Activated CD4-positive, alpha-beta T cell treated with anti-CD3 and anti-CD28 coated beads, Interleukin-2, amount 10 ng/mL, durations not matched to agents 24 days and 14 days (primary cell): ENCODE measurements at places on chromosomes 7 and 10. TPM values are rescaled to one million over a fixed set of nuclear protein-coding genes. Genes with fewer than 3 reads are reported as not detected.
A peak's percentile ranks its signal among the peaks of the same experiment; 100 is the strongest.

The CPN1 gene
- total RNA-seq, result not detected in 2 replicates

The ITIH2 gene
- total RNA-seq, result not detected in 2 replicates

The NRCAM gene
- total RNA-seq, result not detected in 2 replicates

The TRIM50 gene
- not detected in 2 replicates for total RNA-seq

The COL13A1 gene
- total RNA-seq, result not detected in 2 replicates

The AKR1C8 gene
- not detected in 2 replicates for total RNA-seq

The COBL gene
- total RNA-seq, result not detected in 2 replicates

The VWDE gene
- 1.8 and 1.9 TPM in 2 replicates for total RNA-seq

The CPA4 gene
- total RNA-seq, result not detected in 2 replicates

GRCh38 chr10:130105724-130106123 lies 4.9 kb downstream of the C10orf143 start:
- DNase-seq, result no peak

GRCh38 chr7:148151778-148152177 lies 438.8 kb upstream of the C7orf33 start:
- no peak for DNase-seq

- DNase-seq, result no peak
These were observed at the start of gene CALML5 for GRCh38 chr10:5499493-5500140. CALML5 (minus strand) TSS chr10:5499570; CDS start chr10:5499438, 132 bp downstream.

GRCh38 chr7:139479620-139480019 lies 3.9 kb downstream of the KLRG2 start:
- no peak for DNase-seq

- DNase-seq, result no peak
These were observed 820.6 kb downstream of the CCSER2 start for GRCh38 chr10:85148693-85149640.

GRCh38 chr10:99609186-99609585 lies 11.1 kb downstream of the SLC25A28 start:
- DNase-seq, result no peak

DNA sequence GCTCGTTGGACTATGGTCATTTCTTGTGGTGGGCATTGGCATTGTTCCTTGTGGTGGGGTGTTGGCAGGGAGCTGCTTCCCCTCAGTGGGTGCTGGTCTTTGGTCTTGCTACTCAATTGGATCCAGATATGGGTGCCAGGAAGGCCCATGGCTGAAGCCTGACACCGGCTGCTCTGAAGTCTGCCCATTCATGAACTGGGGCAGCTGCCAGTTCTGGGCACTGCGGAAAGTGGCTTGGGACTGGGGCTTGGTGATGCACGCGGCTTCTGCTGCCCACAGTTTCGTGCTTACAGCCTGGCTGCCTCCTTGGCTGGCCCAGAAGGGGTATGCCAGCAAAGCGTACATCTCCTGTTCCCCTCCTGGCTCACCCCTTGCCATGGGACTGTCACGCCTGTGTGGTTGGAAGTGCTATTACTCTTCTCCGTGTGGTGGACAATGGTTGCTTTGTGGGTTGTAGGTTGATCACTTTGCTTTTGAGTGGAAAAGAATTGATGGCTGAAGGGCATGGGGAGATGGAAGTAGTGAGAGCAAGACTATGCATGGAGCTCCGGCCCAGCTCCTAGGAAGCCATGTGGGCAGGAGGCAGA lies 54.7 kb downstream of the ADAMTS14 start:
- no peak for DNase-seq

DNA sequence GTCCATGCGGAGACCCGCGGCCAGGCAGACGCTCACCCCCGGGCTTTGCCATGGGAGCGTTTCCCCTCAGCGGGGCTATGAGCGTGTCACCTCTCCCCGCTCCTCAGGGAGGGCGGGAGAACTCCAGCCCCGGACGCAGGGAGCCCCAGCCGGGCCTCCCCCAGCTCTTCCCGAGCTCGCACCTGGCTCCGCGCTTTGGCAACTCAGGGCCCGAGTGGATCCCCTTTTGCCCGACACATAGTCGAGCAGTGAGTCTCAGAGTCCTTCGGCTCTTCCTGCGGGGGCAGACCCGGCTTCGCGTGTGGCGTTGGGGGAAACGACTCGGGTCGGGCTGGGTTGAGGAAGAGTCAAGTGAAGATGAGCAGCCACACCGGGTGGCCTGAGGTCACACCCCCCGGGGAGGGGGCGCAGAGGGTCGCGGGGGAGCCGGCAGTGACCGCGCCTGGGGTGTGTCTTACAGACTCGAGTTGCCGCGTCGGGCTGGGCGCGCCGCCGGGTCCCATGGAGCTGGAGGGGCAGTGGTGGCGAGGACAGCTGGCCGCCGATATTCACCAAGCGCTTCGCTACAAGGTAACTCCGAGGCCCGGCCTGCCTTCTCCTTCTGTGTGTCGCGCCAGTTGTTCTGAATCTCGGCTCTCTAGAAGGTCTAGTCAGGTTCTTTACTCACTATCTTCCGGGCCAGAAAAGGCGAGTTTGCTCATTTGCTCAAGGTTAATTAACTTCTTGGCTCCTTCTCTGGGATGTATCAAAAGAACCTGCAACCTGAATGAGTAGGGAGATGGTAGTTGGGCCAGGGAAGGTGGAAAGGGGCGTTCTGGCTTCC lies 721 bp downstream of the CCNJ start:
- DNase-seq, result peak; percentile 85

GRCh38 chr7:3649250-3649649 lies 348.2 kb downstream of the SDK1 start:
- DNase-seq, result no peak

- DNase-seq, result peak; percentile 55
These were observed 1.1 kb downstream of the ALOX5 start for GRCh38 chr10:45375101-45375500.

DNA sequence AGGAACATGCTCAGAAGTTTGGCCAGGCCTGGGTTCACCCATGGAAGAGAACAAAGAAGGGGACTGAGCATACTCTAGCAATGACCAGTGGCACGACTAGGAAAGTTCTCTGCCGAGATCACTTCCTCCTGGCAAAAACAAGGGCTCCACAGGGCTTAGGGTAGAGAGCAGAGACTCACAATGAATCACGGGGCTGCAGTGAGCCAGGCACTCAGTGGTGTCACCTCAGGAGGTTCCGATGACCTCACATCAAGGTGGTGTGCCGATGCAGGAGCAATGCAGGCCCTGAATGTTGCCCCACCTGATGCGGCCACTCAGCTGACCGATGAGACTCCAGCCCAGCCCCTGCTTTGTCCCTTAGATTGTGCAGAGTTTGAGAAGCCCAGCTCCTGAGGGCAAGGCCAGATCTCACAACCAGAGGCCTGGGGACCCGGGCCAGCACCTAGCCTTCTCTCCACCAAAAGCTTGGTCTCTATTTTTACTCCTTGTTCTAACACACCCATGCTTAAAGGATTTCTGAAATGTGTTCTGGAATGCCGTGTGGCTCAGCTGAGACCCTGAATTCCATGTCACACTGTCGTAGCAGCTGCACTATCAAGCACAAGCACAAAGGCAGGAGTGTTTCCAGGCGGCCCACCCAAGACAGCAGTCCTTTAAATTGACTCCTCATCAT lies 60.9 kb downstream of the COBL start:
- DNase-seq, result no peak

GRCh38 chr10:42980553-42981357 lies 96.1 kb upstream of the RET start:
- no peak for DNase-seq

- DNase-seq, result no peak
These were observed 62.3 kb downstream of the OSBPL3 start for GRCh38 chr7:24917510-24918239.

DNA sequence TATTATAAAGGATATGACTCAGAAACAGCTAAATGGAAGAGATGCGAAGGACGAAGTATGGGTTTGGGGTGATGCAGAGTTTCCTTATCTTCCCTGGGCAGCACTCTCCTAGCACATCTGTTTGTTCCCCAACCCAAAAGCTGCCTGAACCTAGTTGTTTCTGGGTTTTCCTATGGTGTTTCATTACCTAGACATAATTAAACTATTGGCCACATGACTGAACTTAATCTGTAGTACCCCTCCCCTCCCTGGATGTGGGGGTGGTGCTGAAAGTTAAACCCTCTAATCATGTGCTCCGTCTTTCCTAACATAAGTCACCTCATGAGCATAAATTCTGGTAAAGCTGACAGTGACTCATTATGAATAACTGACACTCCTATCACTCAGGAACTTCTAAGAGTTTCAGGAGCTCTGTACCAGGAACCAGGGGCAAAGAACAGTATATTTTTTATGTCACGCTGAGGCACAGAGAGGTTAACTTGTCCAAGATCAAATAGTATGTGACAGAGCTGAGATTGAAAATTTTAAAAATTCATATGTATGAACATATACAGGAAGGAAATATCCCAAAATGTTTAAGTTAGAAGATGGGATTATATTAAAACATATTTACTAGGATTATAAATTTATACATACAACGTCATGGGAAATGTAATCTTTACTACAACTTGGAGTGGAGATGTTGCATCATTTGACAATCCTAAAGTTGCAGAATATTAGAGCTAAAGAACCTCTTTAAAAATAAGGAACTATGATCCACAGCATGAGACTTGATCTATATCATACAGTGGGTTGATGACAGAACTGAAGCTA lies 4.8 kb downstream of the STRIP2 start:
- DNase-seq, result peak; percentile 77

DNA sequence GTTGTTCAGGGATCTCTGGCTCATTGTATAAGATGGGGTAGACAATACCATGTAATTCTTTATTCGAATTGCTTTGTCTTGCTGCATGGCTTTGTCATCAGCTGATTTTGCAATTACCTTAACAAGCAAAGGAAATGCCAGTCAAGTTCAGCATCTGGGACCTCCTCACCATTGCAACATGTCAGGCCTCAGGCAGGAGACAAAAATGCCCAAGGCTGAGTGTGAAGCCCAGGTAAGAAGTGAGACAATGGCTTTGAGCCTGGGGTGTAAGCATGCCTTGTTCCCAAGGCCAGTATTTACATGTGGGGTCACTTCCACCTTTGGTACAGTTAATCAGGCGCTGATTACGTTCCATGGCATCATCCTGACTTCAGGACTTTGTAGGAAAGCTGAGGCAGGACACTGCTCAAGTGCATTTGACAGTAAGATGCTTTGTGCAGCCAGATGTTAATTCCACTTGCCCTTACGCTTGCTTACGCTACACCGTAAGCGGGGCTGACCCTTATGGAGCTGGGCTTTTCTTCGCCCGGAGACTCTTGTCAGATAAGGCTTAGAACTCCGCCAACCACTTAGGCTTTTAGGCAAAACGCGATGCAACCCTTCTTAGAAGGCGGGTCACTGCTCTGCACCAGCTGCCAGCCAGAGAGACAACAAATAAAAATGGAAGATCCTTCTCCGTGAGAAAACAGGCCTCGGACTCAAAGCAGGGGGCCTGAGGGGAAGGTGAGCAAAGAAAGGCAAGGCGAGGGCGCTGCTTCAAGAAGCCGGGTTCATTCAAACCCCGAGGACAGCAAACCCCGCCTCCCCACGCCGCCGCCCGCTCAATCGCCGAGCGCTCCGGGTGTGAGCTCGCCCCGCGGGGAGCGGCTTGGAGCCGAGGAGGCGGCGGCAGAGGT lies 1.3 kb upstream of the SP4 start:
- no peak for DNase-seq

- DNase-seq, result peak; percentile 45
These were observed 367.7 kb downstream of the PHF14 start for GRCh38 chr7:11341285-11341944.

- no peak for DNase-seq
These were observed 24.1 kb downstream of the PDLIM1 start for GRCh38 chr10:95266674-95267095.

GRCh38 chr10:83122336-83122735 lies 1017.0 kb upstream of the GHITM start:
- DNase-seq, result no peak

DNA sequence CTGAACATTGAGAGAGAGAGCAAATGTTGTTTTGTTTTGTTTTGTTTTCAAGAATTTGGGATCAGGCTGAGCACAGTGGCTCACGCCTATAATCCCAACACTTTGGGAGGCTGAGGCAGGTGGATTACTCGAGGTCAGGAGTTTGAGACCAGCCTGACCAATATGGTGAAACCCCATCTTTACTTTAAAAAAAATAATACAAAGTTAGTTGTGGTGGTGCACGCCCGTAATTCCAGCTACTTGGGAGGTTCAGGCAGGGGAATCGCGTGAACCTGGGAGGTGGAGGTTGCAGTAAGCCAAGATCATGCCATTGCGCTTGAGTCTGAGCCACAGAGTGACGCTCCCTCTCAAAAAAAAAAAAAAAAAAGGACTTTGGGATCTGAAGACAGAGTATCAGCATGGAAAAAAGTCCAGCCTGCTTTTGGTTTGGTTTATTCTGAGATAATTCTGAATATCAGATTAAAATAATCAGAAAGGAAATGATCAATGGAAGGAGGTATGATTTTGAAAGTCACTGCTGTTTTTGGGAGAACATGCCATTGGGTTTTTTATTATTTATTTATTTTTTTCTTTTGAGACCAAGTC lies 1.9 kb upstream of the ITIH2 start:
- DNase-seq, result no peak

DNA sequence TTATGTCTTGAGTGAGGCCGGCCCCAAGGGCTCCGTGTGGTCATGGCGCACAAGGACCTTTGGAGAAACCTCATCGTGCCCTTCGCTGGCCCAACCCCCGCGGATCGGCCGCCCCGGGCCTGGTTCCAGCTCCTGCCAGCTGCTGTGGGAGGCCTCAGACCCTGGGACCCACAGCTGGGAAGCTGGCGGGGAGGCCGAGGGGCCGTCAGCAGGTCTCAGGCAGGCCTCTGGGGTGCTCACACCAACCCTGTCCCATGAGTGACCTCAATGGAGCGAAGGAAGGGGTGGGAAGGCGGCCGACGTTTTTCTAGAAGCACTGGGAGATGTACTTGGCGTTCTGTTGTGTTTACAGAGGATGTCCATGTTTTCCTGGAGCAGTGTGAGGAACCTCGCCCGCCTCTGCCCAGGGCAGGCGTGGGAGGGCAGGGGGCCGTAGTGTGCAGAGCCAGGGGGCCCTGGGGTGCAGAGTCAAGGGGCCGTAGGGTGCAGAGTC lies 18.6 kb upstream of the ADGRA1 start:
- DNase-seq, result no peak

- DNase-seq, result no peak
These were observed 4.9 kb downstream of the PRTFDC1 start for GRCh38 chr10:24947304-24948097.

GRCh38 chr10:129465796-129466702 lies 992 bp upstream of the MGMT start:
- peak; percentile 60 for DNase-seq

GRCh38 chr7:125357676-125358455 lies 428.2 kb upstream of the POT1 start:
- no peak for DNase-seq

DNA sequence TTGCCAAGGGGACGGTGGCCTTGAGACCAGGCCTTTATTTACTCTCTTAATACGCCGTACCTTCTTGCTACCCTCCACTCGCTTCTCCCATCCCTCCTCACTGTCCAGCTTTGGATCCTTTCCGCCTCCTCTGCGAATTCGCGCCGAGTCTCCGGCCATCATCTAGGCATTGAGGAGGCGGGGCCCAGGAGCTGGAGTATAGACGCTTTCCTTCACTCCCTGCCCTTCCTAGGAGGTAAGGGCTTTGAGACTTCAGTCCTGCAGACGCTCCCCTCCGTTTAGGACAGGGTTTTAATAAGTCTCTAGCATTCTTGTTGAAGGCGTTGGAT lies 538 bp downstream of the TFAM start:
- peak; percentile 78 for DNase-seq

DNA sequence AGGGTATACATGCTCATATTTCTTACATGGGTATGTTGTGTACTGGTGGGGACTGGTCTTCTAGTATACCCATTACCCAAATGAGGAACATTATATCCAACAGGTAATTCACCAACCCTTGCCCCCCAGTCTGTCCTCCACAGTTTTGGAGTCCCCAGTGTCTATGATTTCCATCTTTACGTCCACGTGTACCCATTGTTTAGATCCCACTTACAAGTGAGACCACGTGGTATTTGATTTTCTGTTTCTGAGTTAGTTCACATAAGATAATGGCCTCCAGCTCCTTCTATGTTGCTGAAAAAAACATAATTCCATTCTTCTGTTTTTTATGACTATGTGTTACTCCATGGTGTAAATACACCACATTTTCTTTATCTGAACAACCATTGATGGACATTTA lies 49.3 kb upstream of the CYP2C9 start:
- no peak for DNase-seq
